ENCODE measurements at places on chromosomes 2 and 18.
A peak's percentile ranks its signal among the peaks of the same experiment; 100 is the strongest.

DNA sequence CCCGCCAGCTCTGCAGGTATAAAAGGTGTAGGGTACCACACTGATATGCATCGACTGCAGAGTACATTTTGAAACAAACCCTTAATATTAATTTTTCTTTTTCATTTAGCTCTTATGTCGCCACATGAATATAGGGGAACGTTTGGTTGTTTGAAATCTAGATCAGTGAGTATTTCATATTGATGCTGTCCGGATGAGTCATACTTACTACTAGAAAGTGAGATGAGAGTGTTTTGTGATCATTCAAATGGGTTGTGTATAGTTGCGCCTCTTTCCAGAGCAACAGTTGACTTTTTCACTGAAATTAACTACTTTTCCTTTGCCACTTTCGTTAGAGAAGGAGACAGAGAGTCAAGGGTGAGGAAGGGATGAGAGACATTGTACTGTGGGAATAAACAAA is 24.6 kb downstream of the NPAS2 start:
- DNase-seq = no peak

- no peak for DNase-seq
Observed at GRCh38 chr2:73114273-73114867, 1.6 kb upstream of the RAB11FIP5 start.

DNA sequence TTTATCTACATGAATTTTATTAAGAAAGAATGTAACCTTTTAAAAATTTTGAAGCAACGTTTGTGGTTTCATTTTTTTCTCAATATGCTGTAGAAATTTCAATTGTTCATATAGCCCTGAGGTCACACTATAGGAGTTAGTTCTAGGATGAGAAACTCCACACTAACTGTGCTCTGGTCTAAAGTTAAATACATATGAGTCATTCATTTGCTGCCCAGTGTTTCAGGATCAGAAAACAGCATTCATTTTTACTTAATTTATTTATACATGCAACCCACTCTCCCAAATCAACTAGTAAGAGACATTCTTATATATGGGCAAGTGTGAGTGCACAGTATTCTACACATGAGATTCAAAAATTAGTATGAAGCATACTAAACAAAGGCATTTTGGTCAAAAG is 137.9 kb downstream of the DOCK10 start:
- peak; percentile 64 for DNase-seq

- no peak for DNase-seq
Observed at GRCh38 chr2:217794133-217794986, 208.4 kb downstream of the TNS1 start.

DNA sequence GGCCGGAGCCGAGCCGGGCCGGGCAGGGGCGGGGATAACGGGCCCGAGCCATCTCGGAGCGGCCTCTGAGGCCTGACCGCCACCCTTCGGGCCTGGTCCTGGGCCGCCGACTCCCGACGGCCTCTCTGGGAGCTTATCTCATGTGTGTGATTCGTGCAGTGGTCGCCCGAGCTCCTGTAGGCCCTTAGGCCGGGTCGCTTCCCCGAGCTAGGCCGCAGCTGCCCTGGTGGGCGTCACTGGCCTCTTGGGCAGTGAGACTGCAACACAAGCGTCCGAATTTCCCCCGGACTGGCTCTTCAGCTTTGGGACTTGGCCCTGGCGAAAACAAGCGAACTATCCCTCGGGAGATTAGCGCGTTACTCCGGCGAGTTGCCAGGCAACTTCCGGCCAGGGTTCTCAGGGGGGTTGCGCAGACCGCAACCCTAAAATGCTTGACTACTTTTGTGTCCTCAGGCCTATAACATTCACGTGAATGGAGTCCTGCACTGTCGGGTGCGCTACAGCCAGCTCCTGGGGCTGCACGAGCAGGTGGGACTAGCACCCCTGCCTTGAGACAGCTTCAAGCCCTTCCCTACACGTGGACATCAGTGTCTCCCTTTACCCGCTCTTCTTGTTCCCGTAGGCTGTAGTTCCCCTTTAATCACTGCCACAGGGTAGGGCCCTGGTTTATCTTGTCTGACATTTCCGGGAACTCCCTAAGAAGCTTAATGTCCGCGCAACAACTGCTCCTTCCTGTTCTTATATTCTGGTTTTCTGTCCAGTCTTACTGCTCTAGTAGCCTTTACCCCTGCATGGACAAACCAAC is 602 bp downstream of the SNX17 start:
- DNase-seq = peak; percentile 89

DNA sequence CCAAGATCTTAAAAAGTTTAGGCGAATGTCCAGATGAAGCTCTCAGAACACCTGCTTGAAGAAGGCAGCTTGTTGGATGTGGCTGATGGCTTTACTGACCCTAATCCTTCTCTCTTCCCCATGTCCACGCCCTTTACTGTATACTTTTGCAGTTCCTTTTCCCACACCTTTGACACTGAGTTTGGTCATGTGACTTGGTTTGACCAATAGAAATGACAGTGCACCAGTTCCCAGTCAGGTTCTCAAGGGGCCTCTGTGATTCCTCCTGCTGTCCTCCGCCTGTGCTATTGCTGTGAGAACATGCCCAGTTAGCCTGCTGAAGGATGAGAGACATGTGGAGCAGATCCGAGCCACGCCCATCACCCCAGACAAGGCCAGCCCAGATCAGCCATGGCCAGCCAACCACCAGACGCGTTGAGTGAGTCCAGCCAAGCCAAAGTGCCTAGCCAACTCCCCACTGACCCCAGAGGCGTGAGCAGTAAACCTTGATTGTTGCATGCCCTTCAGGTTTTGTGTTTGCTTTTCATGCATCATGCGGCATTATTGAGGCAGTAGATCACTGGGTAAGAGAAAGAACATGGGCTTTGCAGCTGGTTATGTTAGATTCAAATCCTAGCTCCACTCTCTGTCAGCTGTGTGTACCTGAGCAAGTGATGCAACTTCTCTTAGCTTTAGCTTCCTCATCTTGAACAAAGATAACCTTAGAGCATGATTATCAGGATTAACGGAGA is 258.0 kb upstream of the SIX2 start:
- DNase-seq = no peak

- DNase-seq = no peak
Observed at GRCh38 chr2:12261986-12262680, 454.6 kb upstream of the TRIB2 start.

- peak; percentile 75 for DNase-seq
Observed at GRCh38 chr2:47058003-47058931, 96.8 kb downstream of the STPG4 start.

DNA sequence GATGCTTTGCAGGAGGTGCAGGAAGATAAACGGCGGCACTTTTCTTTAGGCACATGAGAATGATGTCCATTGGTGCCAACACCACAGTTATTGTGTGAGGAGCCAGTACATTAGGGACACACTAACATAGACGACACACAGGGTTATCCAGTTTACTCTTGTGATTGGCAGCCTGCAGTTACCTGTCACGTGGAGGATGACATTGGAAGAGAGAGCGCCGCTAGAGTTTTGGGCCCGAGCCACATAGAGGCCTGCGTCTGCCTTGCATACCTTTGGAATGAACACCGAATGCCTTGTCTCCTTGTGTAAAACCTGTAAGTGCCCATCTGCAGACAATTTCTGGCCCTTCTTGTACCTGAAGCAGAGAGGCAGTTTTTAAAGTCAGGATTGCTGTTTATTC is 26.9 kb upstream of the TTN start:
- no peak for DNase-seq

GRCh38 chr2:230160112-230160660 is 59.6 kb downstream of the SP110 start:
- peak; percentile 75 for DNase-seq

DNA sequence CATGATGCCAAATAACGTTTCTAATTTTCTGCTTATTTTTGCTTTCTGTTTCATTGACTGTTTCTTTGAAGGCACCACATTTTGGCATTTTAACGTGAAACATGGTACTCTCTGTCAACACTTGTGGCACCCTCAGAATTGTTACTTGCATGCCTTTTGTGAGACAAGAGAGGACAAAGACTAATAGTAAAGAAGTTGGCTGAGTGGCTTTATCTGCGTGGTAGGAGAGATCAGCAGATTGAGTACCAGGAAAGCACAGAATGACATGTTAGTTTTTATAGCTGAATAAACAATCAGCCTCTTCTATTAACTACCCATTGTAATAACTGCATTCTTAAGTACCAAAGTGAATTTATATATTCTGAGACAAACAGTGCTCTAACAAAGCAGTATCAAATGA is 8.6 kb downstream of the ZNF638 start:
- DNase-seq = no peak

- peak; percentile 95 for DNase-seq
Observed at GRCh38 chr2:230416061-230416721, at the start of gene SP100. TSS of gene SP100 (plus strand) at chr2:230416201. CDS start at chr2:230416297, 96 bp downstream.

GRCh38 chr2:12075603-12076002 is 329.2 kb downstream of the LPIN1 start:
- DNase-seq = no peak

DNA sequence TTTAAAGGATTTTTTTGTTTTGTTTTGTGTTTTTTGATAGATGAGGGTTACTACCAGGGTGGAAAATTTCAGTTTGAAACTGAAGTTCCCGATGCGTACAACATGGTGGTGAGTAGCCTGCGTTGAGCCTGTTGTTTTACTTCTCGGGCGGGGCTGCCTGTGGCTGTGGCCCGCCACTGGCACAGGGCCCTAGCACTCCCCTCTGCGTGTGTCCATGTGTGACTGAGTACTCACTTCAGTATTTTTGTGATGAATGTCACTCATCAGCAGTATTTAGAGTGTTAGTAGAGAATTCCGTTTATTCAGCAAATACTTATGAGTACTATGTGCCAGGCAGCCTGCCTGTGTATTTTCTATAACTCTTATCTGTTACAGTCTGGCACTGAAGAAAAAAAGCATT is 44.3 kb upstream of the SCLY start:
- DNase-seq = no peak

DNA sequence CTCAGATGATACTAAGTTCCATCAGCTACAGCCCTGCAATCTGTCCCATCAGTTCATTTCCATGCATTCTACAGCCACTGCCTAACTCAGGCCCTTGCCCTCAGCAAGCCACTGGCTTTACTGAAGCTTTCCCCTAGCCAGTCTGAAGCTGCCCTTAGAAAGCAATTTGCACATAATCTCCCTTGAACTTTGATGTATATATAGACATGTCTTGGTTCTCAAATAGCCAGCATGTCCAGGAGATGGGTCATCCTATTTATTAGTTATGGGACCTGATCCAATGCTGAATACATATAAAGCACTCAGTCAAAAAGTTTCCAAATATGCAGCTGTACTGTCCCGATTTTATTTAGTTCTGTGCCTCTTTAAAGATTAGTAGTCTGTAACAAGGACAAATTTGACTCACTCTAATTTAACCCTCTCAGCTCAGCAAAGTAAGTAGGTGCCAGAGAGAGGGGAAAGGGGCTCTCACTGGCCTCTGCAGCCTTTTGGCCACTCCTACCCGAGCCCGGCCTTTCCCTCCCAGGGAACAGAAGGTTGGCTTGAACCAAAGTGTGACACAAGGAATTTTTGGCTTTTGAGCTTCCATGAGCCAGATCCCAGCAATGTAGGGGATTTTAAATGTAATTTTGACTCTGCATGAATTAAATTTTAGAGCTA is 70.7 kb downstream of the CCDC93 start:
- no peak for DNase-seq

- DNase-seq = no peak
Observed at GRCh38 chr2:151657667-151658076, 76.6 kb downstream of the NEB start.

- peak; percentile 13 for DNase-seq
Observed at GRCh38 chr18:56460581-56460980, 177.8 kb downstream of the TXNL1 start.

DNA sequence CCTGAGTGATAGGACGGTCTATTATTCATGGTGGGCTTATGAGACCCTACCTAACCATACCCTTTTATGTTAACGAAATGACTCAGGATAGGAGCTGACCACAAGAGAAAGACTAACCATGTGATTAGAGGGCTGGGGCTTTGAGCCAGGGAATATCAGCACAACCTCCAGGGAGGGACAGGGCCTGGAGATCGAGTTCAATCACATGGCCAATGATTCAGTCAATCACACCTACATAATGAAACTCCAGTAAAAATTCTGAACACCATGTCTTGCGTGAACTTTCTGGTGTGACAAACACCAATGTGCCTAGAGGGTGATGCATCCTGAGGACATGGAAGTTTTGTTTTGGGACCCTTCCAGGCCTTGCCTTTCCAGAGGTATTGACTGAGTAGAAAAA is 2.2 kb upstream of the TEX51 start:
- DNase-seq = no peak

DNA sequence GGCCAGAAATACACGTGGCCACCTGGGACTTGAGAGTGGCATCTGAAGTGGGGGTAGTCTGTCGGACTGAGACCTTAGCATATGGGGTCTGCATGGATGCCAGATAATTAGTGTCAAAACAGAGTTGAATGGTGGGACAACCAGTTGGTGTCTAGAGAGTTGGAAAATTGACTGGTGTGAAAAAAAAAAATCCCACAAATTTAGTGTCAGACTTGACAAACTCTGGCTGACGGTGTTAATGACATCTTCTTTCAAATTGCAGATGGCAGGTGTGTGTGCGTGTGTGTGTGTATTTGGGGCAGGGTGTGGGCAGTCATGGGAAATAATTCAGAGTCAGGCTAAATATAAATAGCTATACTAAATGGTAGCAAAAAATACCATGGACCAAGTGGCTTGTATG is 365.4 kb upstream of the RGPD4 start:
- no peak for DNase-seq

DNA sequence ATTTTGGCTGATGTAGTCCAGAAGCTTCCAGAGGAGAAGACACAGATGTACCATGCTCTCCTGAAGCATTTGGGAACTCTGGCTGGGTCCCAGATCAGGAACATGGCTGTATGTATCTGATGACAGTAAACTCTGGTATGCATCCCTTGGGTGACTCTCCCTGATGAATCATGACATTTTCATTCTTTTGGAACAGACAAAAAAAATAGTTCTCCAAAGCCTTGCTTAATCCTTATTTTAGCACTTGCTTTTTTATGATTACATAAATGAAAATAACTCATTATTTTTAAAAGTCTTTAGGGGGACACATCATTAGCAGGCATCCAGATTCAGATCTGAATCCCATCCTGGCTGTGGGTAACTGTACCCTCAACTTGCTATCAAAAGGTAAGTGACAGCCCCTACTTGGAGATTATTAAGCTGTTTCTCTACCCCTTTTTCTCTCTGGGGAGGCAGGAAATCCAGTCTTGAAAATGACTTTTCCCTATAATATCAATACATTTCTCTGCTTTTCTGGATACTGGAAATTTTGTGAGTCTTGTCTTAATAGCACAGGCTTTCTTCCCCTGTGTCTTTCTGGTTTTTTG is 23.3 kb downstream of the AOX1 start:
- DNase-seq = no peak

- DNase-seq = no peak
Observed at GRCh38 chr2:69384618-69385081, 2.4 kb downstream of the GFPT1 start.

DNA sequence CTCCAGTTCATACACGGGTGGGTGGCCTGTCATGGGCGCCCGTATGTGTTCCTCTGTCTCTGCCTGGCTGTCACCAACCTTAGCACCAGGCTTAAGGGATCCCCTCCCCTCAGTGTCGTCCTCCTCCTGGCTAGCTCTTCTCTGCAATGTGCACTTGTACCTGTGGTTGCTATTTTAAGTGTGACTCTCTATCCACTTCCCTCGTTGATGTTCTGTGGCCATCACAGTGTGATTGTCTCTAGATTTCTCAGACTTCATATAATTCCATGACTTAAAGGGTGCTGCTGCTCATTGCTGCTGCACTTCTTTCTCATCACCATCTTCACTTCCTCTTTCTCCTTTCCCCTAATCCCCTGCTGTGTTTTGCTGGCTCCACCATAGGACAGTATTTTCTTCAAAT is 143.4 kb downstream of the EML6 start:
- DNase-seq = peak; percentile 24
